ENCODE measurements at places on chromosomes 4 and X.

DNA sequence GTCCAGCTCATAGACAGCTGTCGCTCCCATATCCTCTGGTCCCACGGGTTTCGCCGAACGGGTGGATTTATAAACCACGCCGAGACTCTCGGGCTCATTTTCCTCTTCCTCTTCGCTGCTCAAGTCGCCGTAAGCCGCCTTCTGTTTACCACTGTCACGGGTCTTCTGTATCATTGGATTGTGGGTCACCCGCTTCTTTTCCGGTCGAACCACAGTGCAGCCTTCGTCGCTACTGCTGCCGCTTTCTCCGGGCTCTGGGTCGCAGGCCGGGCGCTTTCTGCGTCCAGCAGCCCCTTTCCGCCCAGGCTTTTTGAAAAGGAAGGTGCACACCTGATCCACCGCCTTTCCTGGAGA is 311 bp downstream of the RNF113A start:
- no peak for DNase-seq

DNA sequence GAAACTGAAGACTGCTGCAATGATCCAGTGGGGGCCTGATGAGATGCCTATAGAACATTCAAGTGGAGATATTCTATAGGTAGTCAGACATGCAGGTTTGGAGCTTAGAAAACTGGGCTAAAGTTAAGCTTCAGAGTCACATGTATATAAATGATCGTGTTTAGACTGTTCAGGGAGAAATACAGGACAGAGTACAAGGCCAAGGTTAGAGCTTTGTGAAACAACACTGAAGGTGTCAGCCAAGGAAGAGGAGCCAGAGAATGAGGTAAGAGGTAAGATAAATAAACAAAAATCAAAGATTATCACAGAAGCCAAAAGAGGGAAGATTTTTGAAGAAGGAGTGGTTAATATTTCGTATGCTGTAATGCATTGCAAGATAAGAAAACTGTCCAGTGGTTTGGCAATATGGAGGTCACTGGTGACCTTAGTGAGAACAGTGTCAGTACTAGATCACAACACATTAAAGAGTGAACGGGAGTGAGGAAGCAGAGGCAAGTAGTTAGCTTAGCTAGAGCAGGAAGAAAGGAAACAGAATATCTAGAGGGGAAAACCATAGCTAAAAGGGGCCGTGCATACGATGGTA is 58.0 kb upstream of the KLHL13 start:
- no peak for DNase-seq

GRCh38 chrX:47358387-47359065 is 11.9 kb upstream of the ZNF157 start:
- no peak for DNase-seq

DNA sequence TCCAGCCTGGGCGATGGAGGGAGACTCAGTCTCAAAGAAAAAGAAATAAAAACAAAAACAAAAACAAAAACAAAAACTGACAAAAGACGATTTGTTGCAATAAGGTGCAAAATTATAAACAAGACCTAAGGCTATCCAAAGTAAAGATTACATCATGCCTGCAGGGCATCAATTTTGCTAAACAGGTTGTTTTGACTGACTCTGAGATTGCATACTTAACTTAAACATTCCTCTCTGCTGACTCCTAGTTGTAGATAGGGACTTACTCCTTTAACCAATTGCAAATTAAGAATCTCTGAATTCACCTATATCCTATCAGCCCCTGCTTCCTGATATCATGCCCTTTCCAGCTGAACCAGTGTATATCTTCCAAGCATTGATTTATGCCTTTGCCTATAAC is 2687.3 kb downstream of the PCDH7 start:
- no peak for DNase-seq

DNA sequence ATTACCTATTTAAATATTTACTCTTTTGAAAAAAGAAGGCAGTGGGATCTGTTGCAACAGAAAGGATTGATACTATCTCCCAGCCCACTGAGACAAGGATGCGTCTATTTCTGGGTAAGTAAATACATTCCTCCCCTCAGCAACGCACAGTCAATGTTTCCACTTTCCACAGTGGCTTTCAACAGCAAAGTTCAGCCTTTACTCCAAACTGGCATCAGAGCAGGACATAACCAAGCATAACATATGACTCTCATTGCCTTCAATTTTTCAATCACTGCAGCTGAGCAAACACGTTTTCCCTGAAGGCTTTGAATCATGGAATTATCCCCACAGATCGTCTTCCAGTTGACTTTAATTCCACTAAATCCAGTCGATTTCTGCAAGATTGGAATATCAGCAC is 160.3 kb upstream of the FRG1 start:
- DNase-seq = no peak

- no peak for DNase-seq
Measured at GRCh38 chrX:1778817-1779216, 164.0 kb downstream of the ASMT start.

- no peak for DNase-seq
Measured at GRCh38 chrX:22536746-22537304, 264.1 kb downstream of the CBLL2 start.

DNA sequence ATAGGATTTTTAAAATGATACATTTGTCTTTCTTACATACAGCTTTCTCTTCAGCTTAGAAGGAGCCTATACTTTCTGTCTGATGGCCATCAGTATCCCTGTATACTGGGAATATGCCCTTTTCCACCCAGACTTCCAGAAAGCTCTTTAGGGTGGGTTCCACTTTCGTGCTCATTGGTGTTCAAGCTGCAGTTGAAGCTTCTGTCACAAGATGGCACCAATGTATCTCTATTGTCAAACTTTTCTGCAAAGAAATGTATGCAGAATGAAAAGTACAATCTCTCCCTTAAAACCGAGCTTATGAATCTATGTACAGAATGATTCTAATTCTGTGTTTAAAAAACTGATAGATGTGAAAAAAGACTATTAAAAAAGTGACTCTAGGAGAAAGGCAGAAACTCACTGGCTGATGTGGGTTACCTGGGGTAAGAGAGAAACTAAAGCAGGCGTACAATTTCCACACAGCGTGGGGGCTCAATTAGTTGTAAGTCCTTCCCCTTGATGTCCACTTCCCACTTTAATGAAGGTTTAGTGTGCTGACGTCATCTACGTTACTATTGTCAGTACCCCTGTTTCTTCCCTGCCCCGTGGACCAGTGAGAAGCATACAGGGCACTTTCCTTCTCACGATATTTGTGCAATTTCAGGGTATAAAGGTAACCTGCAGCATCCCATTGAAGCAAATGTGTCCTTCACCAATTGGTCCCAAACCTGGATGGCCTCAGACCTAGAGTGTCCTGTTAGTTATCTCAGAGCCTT is 57.3 kb upstream of the TCEAL2 start:
- no peak for DNase-seq

DNA sequence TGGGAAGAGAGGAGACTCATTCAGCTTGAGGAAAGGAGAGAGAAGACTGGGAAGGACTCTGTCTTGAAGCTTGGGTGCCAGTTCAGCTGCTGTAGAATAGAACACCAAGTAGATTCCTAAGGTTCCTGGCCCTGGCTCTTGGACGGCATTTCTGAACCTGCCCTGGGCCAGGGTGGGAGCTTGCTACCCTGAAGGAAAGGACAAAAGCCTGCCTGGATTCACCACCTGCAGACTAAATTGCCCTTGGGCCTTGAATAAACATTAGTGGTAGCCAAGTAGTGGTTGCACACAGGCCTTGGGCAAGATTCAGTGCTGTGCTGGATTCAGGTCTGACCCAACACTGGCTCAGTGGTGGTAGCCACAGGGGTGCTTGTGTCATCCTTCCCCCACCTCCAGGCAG is 588.4 kb upstream of the AMOT start:
- no peak for DNase-seq

DNA sequence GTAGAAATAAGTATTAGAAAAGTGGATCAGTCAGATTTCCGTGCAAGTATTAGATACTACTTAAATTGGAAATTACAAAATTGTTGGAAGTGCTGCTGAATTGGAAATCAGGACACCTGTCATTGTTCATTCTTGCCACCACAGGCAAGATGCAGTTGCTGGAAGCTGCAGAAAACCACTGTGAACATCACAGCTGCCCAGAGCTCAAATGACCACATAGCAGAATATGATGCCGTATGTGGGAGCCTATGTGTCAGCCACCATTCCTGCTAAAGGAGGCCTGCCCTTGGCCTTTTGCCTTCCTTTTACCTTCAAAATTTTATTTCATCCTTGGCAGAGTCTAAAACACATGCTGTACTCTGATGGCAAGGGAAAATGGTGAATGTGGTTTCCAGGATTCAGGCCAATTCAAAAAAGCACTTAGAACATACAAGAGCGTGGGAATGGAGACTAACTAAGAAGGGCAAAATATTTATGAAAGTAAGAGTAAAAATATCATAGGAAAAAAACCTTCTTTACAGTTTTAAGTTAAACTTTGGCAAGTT is 1005.5 kb upstream of the GRID2 start:
- DNase-seq = no peak

GRCh38 chrX:30799327-30799726 is 89.7 kb downstream of the TAB3 start:
- no peak for DNase-seq

All from activated T-cell treated with anti-CD3 and anti-CD28 coated beads for 24 hours (primary cell).